NCI-H774 (cell line): ENCODE measurements at places on chromosomes 7 and 10.

DNA sequence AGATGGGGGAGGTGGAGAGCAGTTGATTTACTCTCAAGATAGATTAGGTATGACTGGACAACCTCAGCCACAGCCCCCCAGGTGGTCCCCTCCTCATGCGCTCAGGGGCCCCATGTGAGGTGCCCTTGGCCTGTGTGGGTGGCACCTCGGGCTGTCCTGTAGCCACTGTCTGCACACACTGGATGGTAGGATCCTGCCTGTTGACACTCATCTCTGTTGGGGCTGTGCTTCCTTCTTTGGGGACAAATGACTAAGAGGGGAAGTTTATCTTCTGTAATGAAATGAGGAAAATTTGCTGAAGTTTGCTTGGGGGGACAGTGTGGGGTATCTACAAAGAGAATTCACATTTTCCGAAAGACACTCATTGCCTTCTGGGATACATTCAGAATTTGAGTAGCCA, 53.6 kb upstream of the ANTXRL start:
- no peak for DNase-seq

- peak; percentile 17 for DNase-seq
Observed at GRCh38 chr7:5692845-5693278, 88.6 kb downstream of the RNF216 start.

DNA sequence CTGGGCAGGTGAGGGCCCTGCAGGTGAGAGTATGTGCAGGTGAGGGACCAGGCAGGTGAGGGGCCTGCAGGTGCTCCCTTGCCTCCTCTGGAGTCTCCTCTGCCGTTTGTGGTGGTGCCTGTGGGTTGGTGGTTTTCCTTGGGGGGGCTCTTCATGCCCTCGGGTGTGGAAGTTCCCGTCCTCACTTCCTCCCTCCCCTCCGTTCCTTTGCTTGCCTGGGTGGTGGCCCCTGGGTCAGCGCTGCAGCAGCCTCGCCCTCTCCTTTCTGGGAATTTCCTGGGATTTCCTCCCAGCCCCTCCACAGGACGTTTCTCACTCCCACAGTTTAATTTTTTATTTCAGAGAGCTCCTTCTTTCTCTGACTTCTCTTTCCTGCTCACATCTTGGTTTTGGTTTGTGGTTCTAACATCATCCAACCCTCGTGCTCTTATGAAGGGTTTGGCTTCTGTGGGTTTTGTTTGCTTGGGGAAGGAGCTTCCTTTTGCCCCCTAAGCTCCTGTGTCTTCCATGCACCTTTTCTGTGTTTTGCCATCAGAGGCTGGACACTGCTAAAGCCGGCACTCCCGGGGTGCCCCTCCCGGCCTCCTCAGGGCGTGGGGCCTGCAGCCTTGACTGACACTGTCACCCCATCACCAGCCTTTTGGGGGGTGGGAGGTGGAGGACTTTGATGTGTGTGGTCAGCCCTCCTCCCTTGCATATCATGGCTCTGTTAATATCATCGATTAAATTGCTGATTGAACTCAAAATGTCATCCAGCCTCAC, 29.2 kb upstream of the ADGRA1 start:
- DNase-seq = no peak

DNA sequence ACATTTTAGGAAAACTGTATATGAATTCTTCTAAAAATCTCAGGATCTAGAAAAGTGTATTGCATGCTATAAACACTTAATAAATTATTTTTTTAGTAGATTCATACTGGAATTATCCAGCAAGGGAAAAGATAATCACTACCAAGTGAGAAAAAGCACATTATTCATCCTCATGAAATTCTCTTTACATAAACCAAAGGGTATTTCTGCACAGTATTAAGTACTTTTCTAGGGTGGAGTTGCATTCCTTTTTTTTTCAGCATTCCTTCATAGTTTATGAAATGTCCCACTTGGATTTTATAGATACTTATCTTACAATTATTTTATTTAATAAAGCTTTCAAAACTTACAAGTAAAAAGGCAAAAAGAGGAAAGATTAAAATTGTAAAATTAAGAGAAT, 403.3 kb downstream of the HGF start:
- DNase-seq = no peak

DNA sequence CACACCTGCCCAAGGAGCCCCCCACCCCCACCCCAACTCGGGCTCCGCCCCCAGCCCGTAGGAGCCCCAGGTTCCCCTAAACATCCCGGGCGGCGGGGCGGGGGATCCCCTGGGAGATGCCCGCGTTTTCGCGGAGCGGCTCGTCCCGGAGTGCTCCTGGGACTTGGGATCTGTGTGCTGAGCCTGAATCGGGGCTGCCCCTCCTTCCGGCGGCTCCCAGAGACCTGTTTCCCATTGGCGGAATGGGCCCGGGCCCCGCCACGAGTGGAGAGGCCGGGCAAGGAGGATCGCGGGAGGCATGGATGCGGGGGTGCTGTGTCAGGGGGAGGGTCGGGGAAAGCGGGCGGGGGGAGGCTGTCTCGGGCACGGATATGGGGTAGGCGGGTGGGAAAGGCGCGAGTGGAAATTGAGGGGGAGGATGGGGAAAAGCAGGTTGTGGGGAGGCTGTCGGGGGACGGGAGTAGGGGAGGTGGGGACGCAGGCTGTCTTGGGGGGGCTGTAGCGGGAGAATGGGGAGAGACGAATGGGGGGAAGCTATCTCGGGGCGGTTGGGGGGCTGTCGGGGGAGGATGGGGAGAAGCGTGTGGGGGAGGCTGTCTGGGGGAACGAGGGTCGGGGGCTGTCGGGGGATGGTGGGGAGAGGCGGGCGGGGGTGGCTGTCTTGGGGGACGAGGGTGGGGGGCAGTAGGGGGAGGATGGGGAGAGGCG, 572 bp upstream of the BHLHA15 start:
- DNase-seq = peak; percentile 19

DNA sequence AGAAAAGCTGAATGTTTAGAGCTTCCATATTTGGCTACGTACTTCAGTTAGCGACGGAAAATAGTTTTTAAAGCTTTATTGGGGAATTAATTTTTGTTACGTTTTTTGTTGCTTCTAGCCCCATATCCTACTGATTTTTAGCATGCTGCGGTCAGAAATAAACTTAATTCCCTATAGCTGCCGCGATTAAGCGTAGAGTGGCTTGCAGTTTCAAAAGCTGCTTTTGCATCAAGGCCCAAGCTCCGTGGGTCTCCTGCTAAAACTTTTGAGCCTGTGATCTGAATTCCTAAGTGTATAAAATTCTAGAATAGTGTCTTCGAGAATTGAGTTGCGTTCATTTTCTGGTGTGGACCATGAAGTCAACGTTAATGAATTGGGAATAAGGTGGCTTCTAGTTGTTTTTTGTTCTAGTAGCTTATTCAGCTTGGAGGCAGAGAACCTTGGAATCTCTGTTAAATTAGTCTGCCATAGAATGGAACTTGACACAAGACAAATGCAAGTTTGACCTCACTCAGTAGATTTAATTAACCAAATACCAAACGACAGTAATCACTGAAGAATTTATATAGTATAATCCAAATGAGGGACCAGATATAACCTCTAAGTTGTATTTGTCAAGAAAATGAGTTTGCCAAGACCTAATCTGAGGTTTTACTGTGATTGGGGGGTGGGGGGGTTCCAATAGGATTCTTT, 977 bp downstream of the CALU start:
- DNase-seq = no peak

- no peak for DNase-seq
Observed at GRCh38 chr7:149599636-149600206, 102.1 kb upstream of the ZNF746 start.

GRCh38 chr7:47502240-47502877, 79.6 kb downstream of the TNS3 start:
- no peak for DNase-seq

DNA sequence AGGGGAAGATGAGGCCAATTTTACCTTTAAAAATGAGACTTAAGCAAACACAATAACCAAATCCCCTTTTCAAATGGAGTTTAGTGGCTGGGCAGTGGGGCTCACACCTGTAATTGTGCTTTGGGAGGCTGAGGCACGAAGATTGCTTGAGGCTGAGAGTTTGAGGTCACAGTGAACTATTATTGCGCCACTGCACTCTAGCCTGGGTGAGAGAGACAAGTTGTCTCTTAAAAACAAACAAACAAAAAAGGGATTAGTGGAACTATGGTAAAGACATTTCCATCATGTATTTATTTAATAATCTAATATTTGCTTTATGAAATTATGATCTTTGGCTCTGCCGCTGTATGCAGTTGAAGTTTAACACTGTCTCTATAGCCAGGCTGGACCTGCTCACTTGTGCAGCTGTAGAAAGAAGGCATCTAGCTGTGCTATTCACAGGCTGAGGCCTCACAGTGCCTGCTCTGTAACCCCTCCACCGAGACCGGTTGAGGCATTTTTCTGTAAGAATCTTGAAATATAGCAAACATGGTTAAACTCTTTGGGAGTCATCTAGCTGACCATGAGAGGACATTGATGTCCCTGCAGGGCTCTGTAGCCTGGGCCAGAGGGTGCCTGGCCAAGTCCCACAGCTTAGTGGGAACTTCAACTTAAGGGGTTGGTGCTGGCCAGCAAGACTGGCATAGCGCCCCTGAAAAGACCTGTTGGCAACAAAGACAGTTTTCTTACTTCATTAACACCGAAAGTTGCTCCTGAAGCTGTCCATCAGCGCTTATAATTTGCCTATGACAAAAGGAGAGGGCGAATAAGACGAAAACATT, 131.8 kb downstream of the BMPER start:
- no peak for DNase-seq

DNA sequence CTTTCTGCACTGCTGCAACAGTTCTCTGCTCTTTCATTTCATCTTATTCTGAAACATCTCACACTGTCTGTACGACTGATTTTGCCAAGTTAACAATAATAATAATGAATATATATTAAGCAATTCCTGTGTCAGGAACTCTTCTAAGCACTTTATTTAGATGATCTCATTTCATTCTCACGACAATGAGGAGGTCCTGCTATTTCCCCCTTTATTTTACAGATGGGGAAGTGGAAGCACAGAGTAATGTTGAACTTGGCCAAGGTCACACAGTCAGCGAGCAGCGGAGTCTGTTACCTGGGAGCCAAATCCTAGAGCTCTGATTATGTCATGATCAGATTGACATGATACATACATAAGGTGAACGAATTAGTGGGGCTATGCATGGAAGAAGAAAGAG, 5.8 kb downstream of the MRC1 start:
- no peak for DNase-seq

GRCh38 chr10:102642736-102643335, 1.4 kb upstream of the TRIM8 start:
- no peak for DNase-seq

DNA sequence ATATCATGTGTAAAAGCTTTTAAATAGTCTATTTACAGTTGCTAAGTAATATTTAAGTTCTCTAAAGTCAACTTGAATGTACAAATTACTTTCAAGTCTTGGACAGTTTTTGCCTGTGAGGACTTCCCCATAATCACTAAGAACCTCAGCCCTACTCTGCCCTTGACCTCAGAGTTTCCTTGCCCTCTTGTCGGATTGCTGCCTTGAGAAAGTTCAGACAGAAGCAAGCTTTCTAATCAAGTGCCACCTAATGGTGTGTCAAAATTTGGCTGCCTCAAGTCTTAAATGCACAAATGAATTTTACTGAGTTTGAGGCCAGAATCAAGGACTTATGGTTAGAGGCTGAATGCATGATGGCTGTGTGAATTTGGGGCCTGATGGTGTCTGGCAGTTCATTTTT, 88.3 kb upstream of the KAT6B start:
- DNase-seq = no peak

GRCh38 chr10:88091490-88092061, 228.2 kb downstream of the PTEN start:
- no peak for DNase-seq

DNA sequence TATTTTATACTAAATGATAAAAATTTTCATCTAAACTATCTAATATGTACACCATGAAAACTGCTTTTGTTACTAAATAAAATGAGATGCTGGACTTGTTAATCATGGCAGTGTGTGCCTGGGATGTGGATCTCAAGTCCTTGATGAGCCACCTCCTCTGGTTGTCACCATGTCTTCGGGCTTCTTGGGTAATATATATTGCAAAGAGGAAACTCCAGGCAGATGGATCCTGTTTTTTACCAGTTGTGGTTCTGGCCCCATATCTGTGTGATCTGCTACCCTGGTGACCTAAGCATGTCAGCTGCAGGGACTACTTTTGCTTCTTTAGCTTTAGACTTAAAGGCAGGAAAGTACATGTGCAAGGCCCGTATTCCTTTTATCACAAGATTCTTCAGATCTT, 46.2 kb downstream of the TMEM60 start:
- no peak for DNase-seq
